ENCODE measurements at places on chromosomes 3 and 15. TPM values are rescaled to one million over a fixed set of nuclear protein-coding genes. Genes with fewer than 3 reads are reported as not detected.
A peak's percentile ranks its signal among the peaks of the same experiment; 100 is the strongest.

SPATA12 gene
- total RNA-seq = not detected

KCNMB3 gene
- total RNA-seq = 0.61 TPM

DNA sequence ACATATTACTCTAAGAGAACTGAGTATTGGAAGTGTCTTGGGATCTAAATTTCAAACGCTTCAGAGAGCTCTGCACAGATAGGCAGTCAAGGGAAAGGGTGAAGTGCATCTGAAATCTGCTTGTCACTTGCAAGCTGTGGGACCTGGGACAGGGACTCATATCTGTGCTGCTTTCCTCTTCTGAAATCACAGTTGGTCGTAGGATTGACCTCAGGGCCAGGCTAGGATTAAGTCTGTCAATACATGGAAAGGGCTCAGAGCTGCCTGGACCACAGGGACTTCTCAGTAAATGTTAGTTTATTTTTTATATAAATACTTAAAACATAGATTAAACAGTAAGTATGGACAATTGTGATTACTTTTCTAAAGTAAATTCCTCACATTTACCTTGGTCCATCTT lies 74.7 kb upstream of the CMTM7 start:
- no peaks in the 10 kb centered on the region for H3K4me1 ChIP-seq
- no peaks in the 10 kb centered on the region for H3K36me3 ChIP-seq
- no peak overlapping the region for H3K27ac ChIP-seq
- DNase-seq = no peak

DNA sequence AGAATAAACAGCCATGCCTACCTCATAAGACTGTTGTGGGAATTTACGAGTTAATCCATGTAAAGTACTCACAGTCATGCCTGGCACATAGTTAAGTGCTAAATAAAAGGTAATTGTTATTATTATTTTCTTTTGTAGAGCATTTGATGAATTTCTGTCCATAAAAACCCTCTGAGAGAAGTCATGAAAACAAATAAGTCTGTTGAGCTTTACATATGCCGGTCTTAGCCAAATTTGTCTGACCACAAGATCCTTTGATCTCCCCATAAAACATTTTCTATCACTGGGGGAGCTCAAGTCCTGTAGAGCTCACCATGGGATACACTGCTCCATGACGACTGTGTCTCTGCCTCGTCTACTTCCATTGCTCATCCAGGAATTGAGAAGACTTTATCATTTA lies 114.0 kb downstream of the MAGI1 start:
- no peaks in the 10 kb centered on the region for H3K36me3 ChIP-seq
- H3K4me1 ChIP-seq = no peaks in the 10 kb centered on the region
- no peak overlapping the region for H3K4me3 ChIP-seq
- no peaks in the 10 kb centered on the region for H3K27me3 ChIP-seq

GRCh38 chr3:54986294-54986693 lies 58.4 kb upstream of the LRTM1 start:
- no peak overlapping the region for H3K27ac ChIP-seq
- no peaks in the 10 kb centered on the region for H3K36me3 ChIP-seq
- no peaks in the 10 kb centered on the region for H3K4me1 ChIP-seq
- DNase-seq = no peak
- H3K4me3 ChIP-seq = no peak overlapping the region

- H3K4me1 ChIP-seq = no peaks in the 10 kb centered on the region
- H3K27me3 ChIP-seq = no peaks in the 10 kb centered on the region
- H3K27ac ChIP-seq = no peak overlapping the region
- peak; percentile 14 for DNase-seq
Measured at GRCh38 chr3:19885468-19885867, 48.5 kb downstream of the EFHB start.

- H3K36me3 ChIP-seq = no peaks in the 10 kb centered on the region
- no peak overlapping the region for H3K27ac ChIP-seq
- no peaks in the 10 kb centered on the region for H3K27me3 ChIP-seq
- H3K4me1 ChIP-seq = no peaks in the 10 kb centered on the region
- DNase-seq = no peak
Measured at GRCh38 chr3:193046371-193046770, 128.7 kb upstream of the MB21D2 start.

GRCh38 chr15:78265752-78266224 lies 1.4 kb downstream of the DNAJA4 start:
- H3K36me3 ChIP-seq = no peaks in the 10 kb centered on the region
- H3K27ac ChIP-seq = peak overlapping the region; percentile 83
- peak overlapping the region; percentile 74 for H3K4me3 ChIP-seq

GRCh38 chr3:30551266-30551665 lies 55.1 kb upstream of the TGFBR2 start:
- no peak for DNase-seq
- no peak overlapping the region for H3K4me3 ChIP-seq
- H3K27ac ChIP-seq = no peak overlapping the region
- H3K4me1 ChIP-seq = no peaks in the 10 kb centered on the region

- no peak overlapping the region for H3K4me3 ChIP-seq
- H3K36me3 ChIP-seq = peaks cover 6% of the 10 kb centered on the region
- H3K27me3 ChIP-seq = no peaks in the 10 kb centered on the region
- DNase-seq = no peak
- H3K27ac ChIP-seq = no peak overlapping the region
Measured at GRCh38 chr15:42349186-42349585, 10.1 kb upstream of the CAPN3 start.

- no peaks in the 10 kb centered on the region for H3K36me3 ChIP-seq
- no peak overlapping the region for H3K27ac ChIP-seq
- H3K4me3 ChIP-seq = no peak overlapping the region
- H3K27me3 ChIP-seq = no peaks in the 10 kb centered on the region
- no peak for DNase-seq
Measured at GRCh38 chr3:99683465-99683864, 45.1 kb downstream of the COL8A1 start.

DNA sequence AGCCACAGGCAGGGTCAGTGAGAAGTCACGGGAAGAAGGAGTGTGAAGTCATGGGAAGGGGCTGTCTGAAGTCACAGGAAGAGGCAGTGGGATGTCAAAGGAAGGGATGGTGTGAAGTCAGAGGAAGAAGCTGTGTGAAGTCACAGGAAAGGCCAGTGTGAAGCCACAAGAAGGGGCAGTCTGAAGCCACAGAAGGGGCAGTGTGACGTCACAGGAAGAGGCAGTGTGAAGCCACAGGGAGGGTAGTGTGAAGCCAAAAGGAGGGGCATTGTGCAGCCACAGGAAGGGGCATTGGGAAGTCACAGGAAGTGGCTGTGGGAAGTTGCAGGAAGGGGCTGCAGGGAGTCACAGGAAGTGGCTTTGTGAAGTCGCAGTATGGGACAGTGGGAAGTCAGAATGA lies 35.1 kb downstream of the GASK1A start:
- no peaks in the 10 kb centered on the region for H3K27me3 ChIP-seq
- H3K4me1 ChIP-seq = peaks cover 39% of the 10 kb centered on the region
- peak overlapping the region; percentile 58 for H3K27ac ChIP-seq
- no peak overlapping the region for H3K4me3 ChIP-seq
- H3K36me3 ChIP-seq = no peaks in the 10 kb centered on the region
- DNase-seq = no peak

DNA sequence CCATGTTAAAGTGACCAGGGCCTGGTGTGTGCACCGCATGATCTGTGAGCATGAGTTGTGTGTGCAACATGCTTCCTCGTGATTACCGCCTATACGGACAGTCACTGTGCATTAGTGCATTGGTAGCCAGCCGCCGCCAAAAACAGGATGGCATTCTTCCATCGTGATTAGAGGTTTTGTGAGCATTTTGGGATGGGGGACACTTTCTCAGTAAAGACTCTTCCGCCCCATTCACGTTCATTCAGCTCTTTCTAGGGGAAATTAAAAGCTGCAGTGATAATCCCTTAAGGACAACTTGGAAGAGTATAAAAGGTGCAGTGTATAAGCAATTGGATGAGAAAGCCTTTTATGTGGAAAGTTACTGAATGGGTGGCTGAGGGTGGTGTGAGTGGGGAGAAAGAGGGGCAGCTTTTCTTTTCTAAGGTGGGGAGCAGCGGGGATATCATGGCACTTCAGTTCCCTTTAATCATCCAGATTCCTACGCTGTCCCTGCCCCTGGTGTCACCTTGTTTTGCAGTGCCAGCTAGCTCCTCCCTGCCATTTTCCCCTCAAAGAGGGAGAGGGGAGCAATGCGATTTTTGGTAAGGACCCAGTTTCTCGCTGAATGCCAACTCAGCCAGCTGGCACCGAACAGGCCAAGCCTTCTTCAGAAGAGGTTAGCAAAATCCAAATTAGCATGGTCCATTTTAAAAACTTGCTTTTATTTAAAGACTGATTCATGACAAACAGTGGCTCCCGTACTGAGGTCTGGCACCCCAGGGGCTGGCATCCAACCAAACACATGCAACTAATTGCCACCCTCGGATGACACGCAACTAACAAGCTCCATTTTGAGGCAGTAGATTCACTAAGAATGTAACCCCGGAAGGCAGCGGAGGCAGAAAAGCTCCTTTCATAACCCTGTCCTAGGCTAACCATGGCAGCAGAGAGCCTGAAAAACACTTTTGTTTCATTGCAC lies 447.8 kb downstream of the FHIT start:
- no peak overlapping the region for H3K4me3 ChIP-seq
- H3K4me1 ChIP-seq = no peaks in the 10 kb centered on the region
- H3K27me3 ChIP-seq = no peaks in the 10 kb centered on the region
- no peaks in the 10 kb centered on the region for H3K36me3 ChIP-seq

DNA sequence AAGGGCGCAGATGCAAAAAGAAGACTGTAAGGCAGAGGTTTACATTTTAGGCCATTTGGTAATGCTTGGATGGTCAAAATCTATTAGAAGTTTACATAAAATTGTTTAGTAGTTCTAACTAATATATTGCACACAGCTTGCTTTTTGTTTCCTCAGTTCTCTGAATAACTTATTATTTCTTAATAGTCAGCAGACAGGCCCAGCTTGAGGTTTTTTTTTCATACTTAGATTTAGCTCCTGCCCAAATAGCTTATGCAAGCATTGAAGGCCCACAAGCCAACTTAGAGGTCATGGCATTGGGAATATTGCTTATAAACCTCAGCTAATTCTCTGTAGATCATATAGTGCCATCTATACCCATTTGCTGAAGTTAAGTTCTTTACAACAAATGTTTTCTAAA lies 172.5 kb downstream of the RAP2B start:
- no peak overlapping the region for H3K27ac ChIP-seq
- no peaks in the 10 kb centered on the region for H3K36me3 ChIP-seq
- no peak overlapping the region for H3K4me3 ChIP-seq
- no peak for DNase-seq

- H3K27me3 ChIP-seq = no peaks in the 10 kb centered on the region
- no peak overlapping the region for H3K27ac ChIP-seq
- DNase-seq = peak; percentile 75
- H3K36me3 ChIP-seq = no peaks in the 10 kb centered on the region
- no peaks in the 10 kb centered on the region for H3K4me1 ChIP-seq
Measured at GRCh38 chr15:85296615-85297402, 83.6 kb upstream of the AKAP13 start.

DNA sequence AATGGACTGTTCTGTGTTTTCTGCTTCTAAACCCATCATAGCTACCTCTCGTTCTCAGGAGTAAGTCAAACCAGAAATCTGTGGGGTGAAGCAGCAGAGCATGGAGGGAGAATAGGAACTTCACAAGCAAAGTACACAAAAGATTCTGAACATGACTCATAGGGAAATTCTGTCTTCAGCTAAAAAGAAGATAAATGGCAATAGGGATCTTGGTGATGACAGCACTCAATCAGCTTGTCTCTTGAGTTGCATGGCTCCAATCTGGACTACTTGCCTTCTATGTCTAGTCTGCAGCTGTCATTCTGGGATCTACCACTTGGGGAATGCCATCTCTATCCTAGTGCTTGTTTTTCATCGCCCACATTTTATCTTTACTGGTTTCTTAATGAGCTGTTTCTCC lies 13.5 kb upstream of the GRAMD1C start:
- no peaks in the 10 kb centered on the region for H3K27me3 ChIP-seq
- H3K27ac ChIP-seq = no peak overlapping the region
- no peak for DNase-seq
- no peak overlapping the region for H3K4me3 ChIP-seq
- H3K36me3 ChIP-seq = no peaks in the 10 kb centered on the region

- no peaks in the 10 kb centered on the region for H3K27me3 ChIP-seq
- H3K4me1 ChIP-seq = peaks cover 25% of the 10 kb centered on the region
- peak overlapping the region; percentile 80 for H3K4me3 ChIP-seq
- peak overlapping the region; percentile 79 for H3K27ac ChIP-seq
- no peaks in the 10 kb centered on the region for H3K36me3 ChIP-seq
Measured at GRCh38 chr3:133662278-133662651, 524 bp upstream of the TOPBP1 start.
